ENCODE measurements at places on chromosomes 2 and 18. TPM values are rescaled to one million over a fixed set of nuclear protein-coding genes. Genes with fewer than 3 reads are reported as not detected.

GRCh38 chr2:165277295-165277694 is 38.1 kb downstream of the SCN2A start:
- DNase-seq = no peak

DNA sequence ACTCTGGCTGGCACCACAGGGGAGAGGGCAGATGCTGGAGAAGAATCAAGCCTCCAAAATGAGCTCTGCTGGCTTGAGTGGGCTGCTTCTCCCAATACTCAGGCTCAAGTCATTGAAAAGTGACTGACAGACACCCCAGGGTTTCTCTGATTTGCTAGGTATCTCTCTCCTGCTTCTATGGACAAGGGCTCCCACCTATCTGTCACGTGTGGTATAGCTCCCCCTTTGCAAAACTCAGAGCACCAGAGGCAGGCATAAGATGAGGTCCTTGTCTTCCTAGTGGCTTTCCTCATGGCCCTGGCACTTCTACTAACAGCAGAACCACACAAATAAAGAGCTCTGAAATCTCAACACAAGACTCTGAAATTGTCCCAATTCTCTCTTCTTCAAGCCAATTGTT is 105.2 kb downstream of the GALNT14 start:
- DNase-seq = no peak

The ZNF519 gene
- total RNA-seq = 8.0 TPM

DNA sequence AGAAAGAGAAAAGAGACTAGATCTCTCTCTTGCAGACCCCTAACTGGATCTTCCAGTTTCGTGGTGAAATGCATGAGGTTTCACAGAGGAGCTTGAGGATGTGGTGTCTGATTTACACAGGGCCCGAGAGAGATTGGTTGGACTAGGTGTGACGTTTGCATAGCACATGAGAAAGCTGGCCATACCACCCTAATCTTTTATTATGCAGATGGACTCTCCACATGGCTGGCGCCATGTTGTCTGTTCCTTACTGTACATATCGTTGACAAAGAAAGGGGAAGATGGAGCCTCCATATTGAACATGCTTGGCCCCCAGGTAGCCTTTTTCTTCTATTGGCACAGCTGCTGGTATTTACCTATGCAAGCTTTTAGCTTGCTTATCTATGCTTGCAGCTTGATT is 27.5 kb upstream of the PGAP1 start:
- no peak for DNase-seq

GRCh38 chr18:70461323-70462077 is 172.7 kb downstream of the SOCS6 start:
- DNase-seq = no peak

DNA sequence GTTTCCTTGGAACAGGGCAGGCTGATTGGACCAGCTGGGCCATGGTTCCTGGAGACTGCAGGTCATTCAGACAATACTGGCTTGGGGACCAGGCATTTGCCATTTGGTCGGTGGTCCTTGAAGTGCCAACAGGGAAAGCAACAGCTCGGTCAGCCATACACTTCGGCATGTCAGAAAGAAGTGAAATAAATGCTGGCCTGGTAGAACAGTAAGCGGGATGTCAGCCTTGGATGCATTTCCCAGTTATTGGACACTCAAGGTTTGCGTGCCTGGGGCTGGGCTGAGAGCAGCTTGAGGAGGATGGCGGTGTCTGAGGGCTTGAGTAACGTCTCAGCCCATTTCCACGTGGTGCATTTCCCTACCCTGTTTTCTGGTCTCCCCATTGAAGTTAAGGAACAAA is 75.4 kb downstream of the NCK2 start:
- DNase-seq = no peak

DNA sequence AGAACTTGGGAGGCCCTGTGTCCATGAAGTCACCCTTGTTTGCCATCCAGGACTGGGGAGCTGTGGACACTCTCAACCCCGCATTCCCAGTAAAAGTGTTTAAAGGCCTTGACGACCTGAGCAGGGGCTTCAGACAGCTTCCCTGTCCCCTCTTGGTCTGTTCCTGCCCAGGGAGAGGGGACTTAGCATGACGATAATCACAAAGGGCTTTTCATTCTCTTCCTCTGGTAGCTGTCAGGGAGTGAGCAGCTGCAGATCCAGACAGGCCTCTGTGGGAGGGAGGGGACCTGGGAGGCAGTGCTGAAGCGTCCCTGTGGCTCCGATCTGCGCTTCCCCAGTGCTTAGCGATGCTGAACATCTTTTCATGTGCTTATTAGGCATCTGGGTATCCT is 77.8 kb upstream of the HS6ST1 start:
- DNase-seq = no peak

- no peak for DNase-seq
Observed at GRCh38 chr2:7904319-7904718, 777.5 kb upstream of the ID2 start.

DNA sequence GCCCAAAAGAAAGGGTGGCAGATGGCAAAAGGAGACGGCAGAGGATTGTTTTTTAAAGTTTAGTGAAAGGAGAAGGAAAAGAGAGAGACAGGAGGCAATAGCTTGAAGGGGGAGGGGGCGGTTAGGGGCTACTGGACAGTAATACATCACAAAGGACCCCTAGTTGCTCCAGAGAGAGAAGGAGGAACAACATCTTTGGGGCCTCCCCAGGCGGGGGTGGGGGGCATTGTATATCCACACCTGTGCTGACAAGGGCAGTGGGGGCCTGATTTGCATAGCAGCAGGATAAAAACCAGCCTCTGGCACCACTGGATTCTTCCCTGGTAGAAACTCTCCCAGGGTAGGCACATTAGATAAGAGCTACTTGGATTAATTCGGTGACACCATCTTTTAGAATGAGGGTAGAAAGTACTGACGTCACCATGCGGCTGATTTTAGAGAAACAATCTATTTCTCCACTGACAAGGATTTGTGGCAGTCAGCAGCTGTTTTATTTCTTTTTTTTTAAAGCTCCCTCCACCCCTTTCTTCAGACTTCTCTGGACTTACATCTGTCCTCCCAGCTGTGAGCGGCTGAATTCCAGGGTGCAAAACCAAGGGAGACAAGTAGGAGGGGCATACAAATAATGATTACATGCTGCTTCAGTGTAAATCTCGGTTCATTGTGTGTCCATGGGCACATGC is 199.8 kb upstream of the NRP2 start:
- no peak for DNase-seq

The PSMA8 gene
- total RNA-seq = not detected

DNA sequence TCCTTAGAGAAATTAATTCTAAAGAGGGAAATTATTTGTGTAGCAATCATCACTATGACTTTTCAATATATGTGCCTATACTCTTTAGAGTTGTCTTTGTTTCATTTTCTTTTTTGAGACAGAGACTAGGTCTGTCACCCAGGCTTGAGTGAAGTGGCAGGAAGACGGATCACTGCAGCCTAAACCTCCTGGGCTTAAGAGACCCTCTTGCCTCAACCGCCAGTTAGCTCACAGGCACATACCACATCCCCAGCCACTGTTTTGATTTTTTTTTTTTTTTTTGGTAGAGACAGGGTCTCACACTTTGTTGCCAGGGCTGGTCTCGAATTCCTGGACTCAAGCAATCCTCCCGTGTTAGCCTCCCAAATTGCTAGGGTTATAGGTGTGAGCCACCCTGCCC is 12.4 kb downstream of the YWHAQ start:
- no peak for DNase-seq

DNA sequence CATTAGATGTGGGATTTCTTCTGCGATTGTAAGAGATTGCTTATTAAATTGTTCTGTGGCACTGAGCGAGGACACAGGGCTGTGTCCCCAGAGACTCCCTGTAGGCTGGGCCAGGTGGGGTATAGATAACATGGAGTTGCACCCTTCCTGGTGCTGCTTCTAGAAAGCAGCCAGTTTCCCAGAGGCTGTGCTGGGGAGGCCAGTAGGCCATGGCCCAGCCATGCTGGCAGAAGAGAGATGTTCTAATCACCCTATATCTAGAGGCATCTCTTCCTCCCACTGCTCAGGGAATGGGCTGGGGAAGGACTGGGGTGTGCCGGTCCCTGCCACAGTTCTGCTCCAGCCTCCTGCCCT is 66.9 kb downstream of the HS1BP3 start:
- no peak for DNase-seq

The MAPRE3 gene
- 33.5 TPM for total RNA-seq

GRCh38 chr18:54263904-54264336 is 5.4 kb upstream of the POLI start:
- DNase-seq = no peak

GRCh38 chr18:7662866-7663265 is 95.8 kb downstream of the PTPRM start:
- no peak for DNase-seq

GRCh38 chr2:80209458-80209857 is 95.1 kb downstream of the LRRTM1 start:
- DNase-seq = no peak

DNA sequence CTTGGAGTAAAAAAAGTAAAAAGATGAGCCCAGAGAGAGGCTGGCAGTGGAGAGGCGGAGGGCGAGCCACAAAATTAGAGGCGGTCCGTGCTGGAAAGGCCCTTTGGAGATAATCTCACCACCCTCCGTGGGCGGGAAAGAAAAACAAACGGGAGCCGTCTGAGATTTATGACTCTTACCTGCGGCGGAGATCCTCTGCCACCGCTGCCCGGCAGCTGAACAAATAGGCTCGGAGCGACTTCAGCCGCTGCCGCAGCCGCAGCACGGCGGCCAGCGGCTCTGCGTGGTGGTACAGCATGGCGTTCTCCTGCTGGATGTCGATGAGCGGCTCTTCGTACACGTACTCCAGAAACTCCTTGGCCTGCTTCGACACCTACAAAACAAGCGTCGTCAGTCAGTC is 94.6 kb downstream of the PLEKHM3 start:
- DNase-seq = no peak

DNA sequence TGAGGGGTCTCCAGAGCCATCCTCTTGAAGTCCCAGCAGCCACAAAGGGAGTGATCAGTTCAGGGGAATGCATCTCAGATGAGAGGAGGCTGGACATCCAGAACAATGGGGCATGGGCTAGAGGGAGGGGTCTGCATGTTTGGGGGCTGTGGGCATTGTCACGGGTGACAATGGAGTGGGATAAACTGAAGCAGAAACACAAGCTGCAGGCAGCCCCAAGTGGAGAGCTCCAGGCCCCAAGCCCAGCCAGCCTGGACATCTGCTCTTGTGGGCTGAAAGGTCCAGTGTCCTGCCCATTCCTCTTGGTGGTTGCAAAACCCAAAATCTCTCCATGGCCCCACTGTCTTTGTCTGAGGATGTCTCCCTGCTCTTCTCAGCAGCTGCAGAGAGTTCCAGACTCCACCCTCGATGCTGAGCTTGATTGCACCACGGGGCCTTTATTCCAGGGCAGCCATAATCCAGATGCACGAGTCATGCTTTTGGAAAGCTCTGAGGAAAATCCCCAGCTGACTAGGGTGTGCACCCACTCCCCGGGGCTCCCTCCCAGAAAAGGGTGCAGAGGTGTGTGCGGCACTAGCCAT is 149.4 kb downstream of the TNS1 start:
- peak; percentile 16 for DNase-seq

- DNase-seq = no peak
Observed at GRCh38 chr2:8806885-8807704, 30.3 kb downstream of the KIDINS220 start.

The TEX44 gene
- not detected for total RNA-seq

The CHRNG gene
- not detected for total RNA-seq

DNA sequence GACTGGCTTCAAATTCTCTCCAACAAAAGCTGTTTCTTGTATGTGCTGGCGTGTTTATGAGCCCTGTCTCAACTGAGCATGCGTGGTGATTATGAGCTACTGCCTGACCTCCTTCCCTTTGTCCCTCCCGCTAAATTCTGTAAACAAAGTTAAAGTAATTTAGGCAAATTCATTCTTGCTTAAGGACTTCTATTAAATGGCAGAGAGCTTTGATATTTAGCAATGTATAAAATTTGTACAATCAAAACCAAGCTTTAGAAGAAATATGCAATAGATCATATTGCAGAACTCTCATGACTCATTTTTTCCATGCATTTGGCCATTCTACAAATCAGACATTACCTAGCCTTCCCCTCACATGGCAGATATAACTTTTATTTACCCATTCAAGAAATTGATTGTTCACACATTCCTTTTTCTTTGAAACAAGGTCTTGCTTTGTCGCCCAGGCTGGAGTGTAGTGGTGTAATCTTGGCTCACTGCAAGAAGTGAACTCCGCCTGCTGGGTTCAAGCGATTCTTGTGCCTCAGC is 18.2 kb downstream of the IGFBP2 start:
- DNase-seq = no peak

DNA sequence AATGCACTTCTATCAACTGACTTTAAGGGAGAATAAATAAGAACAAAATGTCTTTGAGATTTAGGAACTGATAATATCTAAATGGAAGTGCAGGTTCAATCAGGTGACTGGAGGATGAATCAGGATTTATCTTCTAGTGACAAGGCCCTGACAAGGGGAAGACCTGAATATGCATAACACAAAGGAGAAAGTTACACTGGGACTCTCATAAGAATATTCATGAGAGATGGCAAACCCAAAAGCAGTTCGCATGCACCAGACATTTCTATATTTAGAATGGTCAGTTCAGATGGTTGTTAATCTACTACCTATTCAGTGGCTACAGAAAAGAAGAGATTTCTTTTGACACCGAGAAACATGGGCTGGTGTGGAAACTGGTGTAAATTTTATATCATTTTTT is 1771.3 kb upstream of the LRRTM1 start:
- DNase-seq = no peak

The LRP2 gene
- not detected for total RNA-seq

All from Caki2 (cell line).